ENCODE measurements at places on chromosomes 4 and X.

- no peak for DNase-seq
Observed at GRCh38 chrX:22686138-22686541, 313.6 kb upstream of the DDX53 start.

- no peak for DNase-seq
Observed at GRCh38 chr4:43837171-43837570, 611.4 kb downstream of the KCTD8 start.

DNA sequence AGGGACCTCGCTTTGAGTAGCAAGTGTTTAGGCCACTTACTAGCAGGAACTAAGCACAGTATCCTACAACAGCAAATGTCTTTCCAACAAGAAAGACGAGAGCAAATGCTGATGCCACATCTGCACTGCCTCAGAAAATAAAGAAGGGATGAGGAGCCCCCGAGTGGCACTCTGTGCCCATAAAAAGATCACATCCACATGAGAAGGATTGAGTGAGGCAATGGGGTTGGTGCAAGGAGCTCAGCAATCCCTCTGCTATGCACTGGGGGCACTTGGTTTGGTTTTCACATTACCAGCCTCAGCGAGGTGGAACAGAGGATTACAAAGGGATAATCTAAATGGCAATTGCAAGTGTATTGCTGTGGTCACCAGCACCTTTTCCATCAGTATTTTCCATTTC lies 252.8 kb upstream of the SLC7A11 start:
- DNase-seq: no peak

- no peak for DNase-seq
Observed at GRCh38 chrX:23879380-23880090, 28.2 kb downstream of the APOO start.

GRCh38 chr4:143512978-143513313 lies 556 bp upstream of the SMARCA5 start:
- no peak for DNase-seq

Measured in stimulated activated CD4-positive, alpha-beta T cell treated with anti-CD3 and anti-CD28 coated beads, Interleukin-12 subunit alpha, Interleukin-12 subunit beta, amount 100 ng/mL, for 48 hours (primary cell).